NK-92 treated with Interleukin-12 subunit alpha and Interleukin-12 subunit beta, amount 100 ng/mL, for 24 hours (cell line): ENCODE measurements at places on chromosomes 2 and 18.

- no peak for DNase-seq
Measured at GRCh38 chr2:127314193-127314988, 20.4 kb upstream of the ERCC3 start.

DNA sequence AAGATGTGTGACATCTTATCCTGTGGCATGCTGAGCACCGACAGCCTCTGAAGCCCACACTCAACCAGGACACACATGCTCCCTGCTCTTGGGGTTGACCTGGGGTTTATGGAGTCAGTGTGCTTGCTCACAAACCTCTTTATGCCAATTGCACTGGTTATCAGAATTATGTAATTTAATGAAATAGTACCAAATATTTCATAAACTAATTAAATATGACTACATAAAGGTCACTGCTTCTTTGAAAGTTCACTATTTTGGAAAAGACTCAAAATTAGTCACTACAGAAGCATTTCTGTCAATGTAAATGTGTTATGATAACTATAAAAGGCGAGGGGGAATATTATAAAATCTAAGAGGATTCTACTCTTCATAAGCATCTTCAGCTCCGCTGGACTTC, 76.7 kb downstream of the FHOD3 start:
- DNase-seq = no peak

GRCh38 chr2:120436885-120437603, 91.1 kb downstream of the INHBB start:
- no peak for DNase-seq

- no peak for DNase-seq
Measured at GRCh38 chr2:187447336-187447735, 716 bp downstream of the CALCRL start.

DNA sequence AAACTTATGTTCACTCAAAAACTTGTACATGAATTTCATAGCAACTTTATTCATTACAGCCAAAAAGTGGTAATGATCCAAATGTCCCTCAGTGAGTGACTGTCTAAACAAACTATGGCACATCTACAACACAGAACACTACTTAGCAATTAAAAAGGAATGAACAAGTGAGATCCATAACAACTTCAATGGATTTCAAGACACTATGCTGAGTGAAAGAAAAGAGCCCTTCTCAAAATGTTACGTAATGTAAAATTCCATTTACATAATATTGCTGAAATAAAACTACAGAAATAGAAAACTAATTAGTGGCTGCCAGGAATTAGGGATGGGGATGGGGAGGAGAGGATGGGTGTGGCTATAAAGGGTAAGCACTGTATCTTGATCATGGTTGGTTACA, 53.6 kb downstream of the DYM start:
- no peak for DNase-seq

DNA sequence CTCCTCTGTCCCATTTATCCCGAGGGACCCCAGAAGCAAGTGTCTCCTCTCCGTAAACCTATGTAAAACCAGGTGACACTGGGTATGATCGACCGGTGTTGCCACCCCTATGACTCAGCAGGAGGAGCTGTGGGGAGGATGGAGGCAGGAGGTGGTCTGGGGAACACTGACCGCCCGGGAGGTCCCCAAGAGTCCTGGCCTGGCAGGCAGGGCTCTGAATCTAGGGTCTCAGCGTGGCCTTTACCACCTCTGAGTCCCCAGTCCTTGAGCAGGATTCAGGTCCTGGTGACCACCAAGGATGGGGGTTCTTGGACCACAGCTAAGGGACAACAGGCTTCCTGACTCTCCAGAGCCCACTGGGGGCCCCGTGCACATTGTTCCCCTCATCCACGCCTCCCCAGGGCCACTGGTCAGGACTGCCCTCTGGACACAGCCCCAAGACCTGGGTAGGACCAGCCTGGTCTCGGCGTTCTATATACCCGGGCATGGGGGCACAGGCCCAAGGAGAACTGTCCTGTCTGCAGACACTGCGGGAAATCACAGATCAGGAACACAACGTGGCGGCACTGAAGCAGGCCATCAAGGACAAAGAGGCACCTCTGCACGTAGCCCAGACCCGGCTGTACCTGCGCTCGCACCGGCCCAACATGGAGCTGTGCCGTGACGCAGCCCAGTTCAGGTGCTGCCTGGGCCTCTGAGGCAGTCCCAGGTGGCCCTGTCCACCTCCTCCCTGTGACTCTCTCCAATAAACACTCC, 4.0 kb downstream of the TEKT4 start:
- DNase-seq = no peak

DNA sequence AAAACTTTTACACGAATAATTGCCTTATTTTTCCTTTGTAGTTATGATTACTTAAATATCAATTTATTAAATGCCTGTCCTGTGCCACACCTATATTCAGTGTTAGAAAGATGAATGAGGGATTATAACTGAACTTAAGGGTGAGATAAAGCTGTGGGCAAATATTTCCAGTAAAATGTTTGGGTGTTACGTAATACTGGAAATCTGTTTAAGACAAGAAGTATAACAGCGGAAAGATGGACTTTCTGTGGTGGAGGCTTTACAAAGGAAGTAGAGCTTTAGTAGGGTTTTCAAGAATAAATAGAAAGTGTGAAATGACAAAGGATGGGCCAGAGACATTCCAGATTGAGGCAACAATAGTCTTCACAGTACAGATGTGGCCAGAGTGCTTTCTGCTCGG, 927.0 kb downstream of the DPP10 start:
- DNase-seq = no peak

- DNase-seq = no peak
Measured at GRCh38 chr2:151619337-151619989, 114.8 kb downstream of the NEB start.

DNA sequence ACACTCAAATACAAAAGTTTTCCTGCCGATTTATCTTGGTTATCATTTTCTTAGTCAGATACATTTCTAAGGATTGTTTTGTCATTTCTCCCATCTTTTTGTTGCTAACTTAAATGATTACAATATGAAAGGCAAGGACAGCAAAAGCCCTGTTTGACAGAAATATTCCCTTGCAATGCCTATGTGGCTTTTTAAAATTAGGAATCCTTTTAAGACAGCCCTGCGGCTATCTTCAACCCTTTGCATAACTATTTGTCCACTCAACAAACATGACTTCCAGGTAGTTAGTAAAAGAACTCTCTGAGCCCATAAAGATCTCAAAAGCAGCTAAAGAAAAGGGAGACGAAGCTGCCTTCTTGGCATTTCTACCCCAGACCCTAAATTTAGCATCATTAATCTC, 179.7 kb upstream of the CDH20 start:
- no peak for DNase-seq

GRCh38 chr2:42459296-42459695, 34.5 kb downstream of the KCNG3 start:
- DNase-seq = no peak

DNA sequence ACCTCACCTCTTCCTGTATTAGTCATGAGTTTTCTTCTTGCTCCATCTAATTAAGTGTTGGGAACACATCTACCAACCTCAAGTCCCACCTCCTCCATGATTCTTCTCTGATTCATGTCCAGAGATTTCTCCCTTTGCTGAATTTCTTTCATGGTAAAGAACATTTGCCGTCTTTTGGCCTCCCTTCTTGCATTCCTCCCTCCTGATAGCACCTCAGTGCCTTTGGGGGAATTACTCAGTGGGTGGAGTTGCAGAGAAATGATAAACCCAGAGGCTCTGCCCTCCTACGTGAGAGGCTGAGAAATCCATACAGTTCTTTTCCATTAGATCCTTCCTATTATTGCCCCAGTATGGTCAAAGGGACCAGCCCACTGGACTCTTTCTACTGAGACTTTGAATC, 651.9 kb downstream of the SLC4A3 start:
- no peak for DNase-seq

- no peak for DNase-seq
Measured at GRCh38 chr2:168814046-168814445, 11.6 kb downstream of the NOSTRIN start.

DNA sequence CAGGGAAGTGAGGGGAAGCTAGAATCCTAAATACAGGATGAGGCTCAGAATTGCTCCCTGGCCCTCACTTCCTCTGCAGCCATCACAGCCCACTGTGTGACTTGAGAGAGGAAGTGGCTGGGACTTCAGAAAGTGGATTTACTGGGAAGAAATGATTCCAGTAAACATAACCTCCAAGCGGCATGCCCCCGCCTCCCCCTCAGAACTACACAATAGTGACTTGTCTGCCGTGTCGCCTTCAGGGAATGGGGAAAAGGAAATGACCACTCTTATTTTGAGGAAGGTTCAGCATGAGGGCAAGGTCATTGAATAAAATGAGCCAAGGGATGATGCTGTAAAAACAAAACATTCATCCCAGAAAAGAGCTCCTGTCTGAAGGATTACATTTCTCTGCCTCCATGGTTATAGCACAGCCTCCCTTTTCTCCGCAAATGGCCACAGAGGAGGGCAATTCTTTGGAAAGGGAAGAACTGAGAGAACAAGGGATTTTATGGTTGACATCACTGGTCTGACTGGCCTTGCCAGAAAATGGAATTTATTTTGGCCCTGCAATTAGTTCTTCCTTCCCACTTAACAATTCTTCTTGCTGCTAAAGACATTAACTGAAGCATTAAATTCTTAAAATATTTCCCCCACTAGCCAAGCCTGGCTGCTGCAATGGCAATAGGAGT, 78.9 kb upstream of the DAPL1 start:
- no peak for DNase-seq

DNA sequence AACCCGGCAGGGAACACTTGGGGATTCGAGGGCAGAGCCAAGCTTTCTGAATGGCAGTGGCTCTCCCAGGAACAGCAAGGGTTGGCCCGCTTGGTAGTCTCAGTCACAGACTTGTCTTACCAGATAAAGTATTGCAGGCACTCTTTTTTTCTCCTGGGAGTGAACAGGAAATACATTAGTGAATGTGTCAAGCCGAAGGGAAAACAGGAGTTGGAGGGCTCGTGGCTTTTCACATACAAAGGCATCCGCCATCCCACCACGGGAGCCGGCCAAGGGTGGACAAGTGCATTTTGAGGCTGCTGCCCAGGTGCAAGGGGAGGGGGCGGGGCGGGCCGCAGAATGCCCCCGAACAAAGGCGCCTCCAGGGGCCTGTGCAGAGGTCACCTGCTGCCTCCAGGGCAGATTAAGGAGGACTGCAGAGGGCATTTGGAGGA, 163.3 kb upstream of the SIX3 start:
- no peak for DNase-seq

- DNase-seq = peak; percentile 54
Measured at GRCh38 chr18:51153659-51154371, 43.7 kb downstream of the MEX3C start.

DNA sequence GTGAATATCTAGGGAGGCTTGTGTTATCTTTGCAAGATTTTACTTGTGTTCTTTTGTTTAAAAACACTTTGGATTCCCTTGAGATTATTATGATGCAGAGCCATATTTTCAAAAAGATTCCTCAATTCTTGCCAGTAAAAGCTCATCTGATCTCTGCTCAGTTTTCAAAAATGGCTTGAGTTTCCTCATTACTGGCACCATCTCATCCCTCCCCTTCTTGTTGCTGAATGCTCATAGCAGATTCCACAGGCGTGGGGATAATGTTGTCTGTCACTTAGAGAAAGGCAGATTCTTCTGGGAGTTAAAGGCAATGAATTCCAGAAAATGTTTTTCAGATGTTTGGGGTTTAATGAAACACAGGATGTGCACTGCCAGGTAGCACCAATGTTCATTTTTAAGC, 170.4 kb upstream of the TANK start:
- DNase-seq = no peak

DNA sequence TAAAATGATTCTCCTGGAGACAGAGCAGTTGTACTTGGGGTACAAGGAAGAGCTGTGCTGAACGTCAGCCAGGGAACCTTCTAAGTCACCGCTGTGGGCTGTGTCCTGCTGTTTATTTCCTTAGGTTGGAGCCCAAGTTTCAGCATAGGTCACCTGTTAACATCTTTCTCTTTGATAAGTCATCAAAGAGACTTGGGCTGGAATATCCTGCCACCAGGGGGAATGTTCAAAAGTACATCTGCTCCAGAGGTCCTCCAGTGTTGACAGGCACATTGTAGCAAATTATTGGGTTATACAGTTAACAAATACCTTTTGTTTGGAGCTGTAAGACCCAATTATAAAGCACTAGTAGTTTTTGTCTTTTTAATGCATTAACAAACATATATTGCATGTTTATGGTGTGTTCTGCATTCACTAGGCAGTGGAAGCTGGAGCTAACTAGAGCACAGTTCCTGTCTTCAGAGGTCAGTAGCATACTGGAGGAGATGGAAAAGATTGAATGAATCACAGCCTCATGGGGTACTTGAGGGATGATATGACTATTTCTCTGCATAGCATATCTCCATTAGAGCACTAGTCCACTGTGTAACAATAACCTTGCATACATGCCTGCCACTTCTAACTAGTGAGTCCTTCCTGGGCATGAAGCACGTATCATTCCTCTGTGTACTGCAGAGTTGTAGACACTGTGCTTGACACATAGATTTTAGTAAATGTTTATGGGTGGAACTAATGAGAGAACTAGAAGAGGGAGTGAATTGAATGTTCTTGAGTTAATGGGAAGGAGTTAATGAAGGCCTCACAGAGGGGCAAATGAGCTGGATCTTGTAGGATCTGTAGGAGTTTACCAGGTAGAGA, 182.1 kb downstream of the AGAP1 start:
- no peak for DNase-seq

DNA sequence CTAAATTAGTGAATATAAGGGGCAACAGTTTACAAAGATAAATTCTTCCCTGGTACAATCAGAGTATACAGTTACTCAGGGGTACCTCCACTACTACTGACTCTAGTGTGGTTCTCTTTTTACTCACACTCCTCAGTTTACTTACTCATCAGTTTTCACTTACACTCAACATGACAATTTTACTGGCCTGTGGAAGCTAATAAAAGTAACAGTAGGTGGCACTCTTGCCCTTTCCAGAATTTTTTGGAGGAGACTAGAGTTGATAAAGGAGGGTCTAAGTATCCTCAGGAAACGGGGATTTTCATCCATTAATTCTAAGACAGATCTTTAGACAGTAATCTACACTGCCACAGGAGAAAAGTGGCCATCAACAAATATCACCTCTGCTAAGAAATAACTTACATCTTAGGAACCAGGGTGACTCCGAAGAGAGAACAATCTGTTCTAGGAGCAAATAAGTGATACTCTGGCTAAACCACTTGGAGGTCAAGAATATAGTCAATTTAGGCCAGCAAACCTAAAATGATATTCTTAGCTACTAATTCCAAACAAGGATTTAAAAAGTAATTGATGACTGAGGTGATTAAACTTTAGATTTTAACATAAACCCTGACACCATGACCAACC, 61.3 kb downstream of the ATL2 start:
- no peak for DNase-seq
